ENCODE measurements at places on chromosomes 7 and 10.
A peak's percentile ranks its signal among the peaks of the same experiment; 100 is the strongest.

GRCh38 chr7:1054438-1054837 is 10.1 kb downstream of the GPR146 start:
- no peak for DNase-seq

DNA sequence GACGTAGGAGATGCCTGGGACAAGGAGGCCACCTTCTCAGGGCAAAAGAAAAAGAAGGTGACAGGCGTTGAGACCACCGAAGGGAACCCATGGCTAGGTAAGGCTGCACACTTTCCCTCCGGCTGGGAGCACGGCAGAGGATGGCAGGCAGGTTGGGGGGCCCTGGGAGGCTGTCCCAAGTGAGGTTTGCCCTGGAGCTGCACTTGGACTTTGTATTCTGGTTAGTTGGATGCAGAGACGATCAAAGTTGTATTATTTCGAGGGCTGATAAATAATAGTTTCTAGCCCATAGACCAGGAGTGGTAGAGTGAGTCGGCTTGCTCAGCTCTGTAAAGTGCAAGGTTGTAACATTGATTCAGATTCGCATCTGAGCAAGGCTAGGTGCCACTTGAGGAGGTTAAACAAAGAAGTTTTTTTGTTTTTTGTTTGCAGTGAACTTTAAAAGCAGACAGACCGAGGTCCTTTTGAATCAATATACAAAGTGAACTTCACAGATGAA is 608 bp downstream of the ENTPD7 start:
- no peak for DNase-seq

GRCh38 chr7:33287738-33288137 is 158.4 kb downstream of the BBS9 start:
- no peak for DNase-seq

DNA sequence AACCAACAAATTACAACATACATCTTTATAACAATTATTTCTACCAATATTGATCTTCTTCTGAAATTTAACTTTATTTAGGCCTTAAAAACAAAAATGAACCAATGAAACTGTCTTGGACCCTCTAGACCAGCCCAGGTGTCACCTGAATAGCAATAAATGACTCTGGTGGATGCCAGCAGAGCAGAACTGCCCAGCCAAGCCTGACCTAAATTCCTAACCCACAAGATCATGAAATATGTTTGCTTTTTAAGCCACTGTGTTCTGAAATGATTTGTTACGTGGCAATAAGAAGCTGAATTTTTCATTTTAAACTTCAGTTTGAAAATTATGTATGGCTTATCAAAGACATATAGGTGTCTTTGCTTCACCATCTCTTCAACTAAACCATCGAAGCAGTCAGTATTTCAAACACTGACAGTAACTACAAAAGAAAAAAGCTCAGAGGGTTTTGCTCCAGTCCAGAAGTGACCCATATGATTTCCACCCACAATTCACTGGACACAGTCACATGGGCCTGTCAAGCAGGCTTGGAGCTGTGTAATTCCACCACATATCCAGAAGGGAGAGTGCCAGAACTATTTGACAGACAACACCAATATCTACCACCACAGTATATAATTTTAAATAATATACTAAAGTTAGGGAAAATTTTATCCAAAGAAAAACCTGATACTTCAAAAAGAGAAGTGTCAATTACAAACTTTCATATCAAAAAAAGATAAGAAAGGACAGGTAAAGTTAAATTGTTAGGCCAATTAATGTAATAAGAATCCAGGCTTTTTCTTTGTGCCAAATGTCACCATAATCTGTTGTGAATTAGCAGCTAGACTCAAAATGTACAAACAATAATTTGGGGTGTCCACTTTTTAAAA is 94.5 kb downstream of the KMT2C start:
- peak; percentile 72 for DNase-seq

DNA sequence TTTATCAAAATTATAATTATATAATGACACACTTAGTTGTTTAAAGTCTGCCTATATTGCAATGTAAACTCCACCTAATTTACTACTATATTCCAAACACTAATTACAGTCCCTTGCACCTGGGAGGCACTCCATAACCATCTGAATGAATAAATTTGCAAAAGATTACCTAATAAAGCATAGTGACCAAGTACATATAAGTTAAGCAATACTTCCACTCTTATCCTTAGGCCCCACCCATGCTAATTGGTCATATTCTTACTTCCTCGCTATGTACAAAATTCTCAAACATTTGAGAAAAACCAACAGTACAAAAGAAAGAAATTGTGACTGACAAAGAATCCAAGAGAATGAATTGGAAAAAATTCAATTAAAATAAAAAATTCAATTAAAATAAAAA is 65.3 kb downstream of the ZFAND4 start:
- no peak for DNase-seq

DNA sequence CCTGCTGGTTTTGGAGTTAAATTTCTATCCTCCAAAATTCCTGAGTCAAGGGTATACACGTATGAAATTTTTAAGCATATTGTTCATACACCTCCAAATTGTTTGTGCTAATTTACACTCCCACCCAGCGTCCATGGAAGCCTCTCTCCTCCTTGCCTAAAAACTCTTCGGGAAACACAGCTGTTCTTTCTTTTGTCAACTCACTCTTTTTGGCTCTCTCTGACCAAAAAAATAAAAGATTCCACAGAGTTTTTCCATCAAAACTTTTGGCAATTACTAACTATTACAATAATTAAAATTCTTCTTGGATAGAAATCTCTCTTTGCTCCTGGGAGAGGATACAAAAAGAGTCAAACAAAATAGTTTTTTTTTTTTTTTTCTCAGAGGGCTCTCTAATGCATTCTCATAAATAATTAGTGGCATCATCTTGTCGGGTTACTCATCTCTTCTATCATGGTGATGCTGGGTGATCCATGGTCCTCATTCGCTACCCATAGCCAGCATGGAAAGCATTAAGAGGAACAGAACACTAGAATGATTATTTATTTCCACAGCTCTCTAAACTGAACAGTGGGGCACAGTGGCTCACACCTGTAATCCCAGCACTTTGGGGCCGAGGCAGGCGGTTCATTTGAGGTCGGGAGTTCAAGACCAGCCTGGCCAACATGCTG is 310.7 kb downstream of the SFMBT2 start:
- DNase-seq: no peak

DNA sequence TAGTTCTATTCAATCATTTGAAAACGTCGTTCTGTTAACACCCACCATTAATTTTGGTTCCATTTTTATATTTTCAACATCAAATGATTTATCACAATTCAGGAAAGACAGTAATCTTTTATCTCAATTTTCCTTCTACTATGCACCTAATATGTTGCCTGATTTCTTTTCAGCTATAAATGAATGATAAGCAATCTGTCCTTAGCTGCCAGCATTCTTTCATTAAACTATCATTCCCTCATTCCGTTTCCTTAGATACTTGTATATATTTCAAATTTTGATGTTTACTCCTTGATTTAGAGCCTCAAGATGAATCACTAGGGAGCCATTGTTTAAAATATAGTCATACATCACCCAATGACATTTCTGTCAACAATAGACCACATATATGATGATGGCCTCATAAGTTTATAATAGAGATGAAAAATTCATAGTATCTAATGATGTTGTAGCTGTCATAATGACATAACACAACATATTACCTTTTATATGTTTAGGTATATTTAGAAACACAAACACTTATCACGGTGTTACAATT is 661.7 kb downstream of the IPMK start:
- DNase-seq: no peak

DNA sequence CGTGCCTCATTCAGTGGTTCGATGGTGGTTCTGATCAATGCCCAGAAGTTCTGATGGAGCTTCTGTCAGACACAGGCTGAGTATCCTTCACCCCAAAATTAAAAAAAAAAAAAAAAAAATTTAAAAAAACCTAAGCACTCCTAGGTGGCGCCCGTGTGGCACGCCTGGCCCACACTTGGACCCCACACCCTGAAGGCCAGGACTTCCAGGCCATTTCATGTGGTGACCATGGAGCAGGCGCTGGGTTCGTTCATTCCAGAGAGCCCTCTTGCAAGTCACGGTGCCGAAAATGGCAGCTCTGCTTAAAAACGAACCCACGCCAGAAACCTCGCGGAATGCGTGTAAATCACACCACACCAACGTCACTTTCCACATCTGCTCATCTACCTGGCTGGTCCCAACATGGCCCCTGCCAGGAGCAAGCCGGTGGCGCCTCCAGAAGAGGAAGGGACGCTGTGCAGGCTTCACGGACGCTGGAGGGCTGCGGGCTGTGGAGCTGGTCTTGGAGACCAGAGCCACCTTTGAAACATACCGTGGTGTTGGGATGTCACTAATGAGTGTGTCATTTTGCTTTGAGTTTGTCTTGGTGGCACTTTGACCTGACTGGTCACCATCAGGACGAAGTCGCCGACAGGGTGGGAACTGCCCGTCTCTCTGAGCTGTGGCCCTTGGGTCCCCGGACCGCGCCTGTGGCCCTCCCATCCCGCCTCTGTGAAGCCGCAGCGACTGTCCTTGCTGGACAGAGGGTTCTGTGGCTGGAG is 46.0 kb upstream of the PRKAR1B start:
- no peak for DNase-seq

DNA sequence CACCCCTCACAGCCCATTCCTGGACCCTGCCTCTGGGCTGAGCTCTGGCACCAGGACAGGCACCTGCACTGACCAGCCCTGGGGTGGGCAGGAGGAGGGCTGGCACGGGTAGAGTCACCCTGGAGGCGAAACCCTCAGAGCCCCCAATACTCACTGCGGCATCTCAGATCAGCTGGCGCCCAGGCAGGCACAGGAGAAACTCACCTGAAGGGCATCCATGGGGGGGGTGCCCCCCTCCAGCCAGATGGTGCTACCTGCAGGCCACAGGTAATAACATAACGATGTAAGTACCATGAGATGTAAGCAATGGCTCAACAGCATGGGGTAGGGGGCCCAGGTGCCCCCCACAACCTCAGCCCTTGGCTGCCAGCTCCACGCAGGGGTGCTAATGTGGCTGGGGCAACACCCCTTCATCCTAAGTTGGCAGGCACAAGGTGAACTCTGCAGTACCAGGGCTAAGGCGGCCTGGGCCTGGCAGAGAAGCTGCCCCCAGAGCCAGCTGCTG is 12.1 kb upstream of the PYROXD2 start:
- DNase-seq: no peak

GRCh38 chr10:33385686-33386085 is 51.2 kb upstream of the NRP1 start:
- no peak for DNase-seq

- no peak for DNase-seq
Observed at GRCh38 chr7:5001003-5001402, 42.0 kb upstream of the MMD2 start.

DNA sequence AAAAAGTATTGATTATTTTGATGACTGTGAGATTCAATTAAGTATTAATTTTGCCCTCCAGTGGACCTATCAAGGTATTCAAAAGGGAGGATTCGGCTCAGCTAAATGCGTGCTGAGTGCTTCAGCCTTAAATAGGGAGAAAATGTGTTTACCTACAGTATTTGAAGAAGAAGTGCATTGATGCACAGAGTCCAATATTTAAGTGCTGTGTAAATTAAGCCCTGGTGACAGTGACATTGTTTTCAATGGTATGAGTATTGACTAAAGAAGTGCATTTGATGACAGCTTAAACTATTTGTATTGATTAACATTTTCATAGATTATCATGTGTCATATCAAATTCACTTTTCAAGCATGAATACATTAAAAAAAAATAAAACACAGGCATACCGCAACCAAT is 106.6 kb downstream of the POU6F2 start:
- DNase-seq: no peak

GRCh38 chr10:132528064-132528691 is 9.4 kb upstream of the INPP5A start:
- peak; percentile 42 for DNase-seq

DNA sequence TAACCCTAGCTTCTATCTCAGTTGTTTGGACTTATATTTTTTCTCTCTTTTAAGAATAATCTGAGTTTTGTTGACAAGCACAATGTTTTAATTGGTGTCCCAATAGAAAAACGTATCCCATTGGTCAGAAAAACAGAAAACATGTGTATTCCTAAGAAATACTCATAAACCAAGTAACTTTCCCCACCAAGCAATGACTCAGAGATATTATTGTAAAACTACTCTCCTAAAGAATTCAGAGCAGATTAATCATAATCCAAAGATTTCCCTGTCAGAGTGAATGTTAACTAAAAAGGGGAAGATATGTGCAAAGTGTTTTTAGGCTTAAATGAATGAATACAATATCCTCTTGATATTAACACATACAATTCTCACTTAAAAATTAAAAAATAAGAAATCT is 29.4 kb upstream of the MBL2 start:
- no peak for DNase-seq

GRCh38 chr7:105512926-105513526 is 9.0 kb downstream of the PUS7 start:
- DNase-seq: no peak

- DNase-seq: no peak
Observed at GRCh38 chr10:133088179-133088955, 643 bp downstream of the ADGRA1 start.

DNA sequence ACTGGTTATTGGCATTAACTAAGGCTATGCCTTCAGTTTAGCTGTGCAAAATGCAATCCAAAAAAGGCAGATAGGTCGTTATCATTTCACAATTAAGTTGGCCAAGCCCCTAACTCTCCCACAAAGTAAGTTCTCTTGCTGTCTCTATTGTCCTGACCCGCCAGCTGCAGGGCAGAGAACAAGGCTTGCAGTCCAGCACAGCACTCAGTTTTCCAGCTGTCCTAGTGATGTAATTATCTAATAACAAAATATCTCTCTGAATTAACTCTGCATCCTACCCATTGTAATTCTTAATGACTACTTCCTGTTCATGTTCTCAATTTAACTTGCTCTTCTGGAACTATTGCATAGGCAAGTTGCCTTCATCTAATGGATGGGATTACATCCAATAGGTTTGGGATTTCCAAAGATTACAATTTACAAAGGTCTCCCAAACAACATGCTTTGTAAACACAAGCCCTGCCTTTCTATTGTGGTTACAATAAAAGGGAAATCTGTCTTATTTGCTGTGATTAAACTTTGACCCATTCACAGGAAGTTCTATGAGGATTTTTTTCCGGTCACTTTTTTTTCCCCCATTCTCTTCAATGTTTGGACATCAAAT is 55.2 kb downstream of the CDK6 start:
- no peak for DNase-seq

DNA sequence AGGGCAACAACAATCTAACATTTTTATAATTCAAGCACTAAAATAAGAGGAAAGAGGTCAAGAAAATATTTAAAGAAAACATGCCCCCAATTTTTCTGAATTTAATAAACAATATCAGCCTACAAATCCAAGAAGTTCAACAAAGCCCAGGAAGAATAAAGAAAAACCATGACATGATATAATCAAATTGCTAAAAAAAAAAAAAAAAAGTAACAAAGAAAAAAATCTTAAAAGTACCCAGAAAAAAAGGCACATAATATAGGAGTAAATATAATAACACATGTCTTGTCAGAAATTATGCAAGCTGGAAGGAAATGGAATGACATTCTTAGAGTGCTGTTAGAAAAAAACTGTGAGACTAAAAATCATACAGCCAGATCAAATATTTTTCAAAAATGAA is 151.4 kb downstream of the IMMP2L start:
- no peak for DNase-seq

- DNase-seq: peak; percentile 77
Observed at GRCh38 chr7:112290065-112290464, 83.6 kb downstream of the ZNF277 start.

All from HCEC 1CT (cell line).